Karpas-422 (cell line): ENCODE measurements at places on chromosomes 12 and 14.

DNA sequence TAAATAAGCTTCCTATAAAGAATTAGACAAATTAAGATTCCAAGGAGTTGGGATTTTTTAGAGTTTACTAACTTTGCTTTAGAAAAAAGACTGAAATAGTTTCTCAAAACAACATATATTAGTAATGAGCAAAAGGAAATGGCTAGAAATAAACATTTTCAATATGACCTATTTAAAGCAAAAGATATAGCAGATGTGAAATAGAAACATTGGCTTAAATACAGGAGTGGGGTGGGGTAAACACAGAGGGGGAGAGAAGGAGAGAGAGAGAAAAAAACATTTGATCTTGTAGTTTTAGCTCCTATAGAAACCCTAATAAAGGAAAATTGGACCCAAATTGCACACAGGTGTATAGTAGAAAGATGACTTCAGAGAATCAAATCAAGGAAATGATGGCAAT is 794.5 kb downstream of the MED13L start:
- no peak for DNase-seq

DNA sequence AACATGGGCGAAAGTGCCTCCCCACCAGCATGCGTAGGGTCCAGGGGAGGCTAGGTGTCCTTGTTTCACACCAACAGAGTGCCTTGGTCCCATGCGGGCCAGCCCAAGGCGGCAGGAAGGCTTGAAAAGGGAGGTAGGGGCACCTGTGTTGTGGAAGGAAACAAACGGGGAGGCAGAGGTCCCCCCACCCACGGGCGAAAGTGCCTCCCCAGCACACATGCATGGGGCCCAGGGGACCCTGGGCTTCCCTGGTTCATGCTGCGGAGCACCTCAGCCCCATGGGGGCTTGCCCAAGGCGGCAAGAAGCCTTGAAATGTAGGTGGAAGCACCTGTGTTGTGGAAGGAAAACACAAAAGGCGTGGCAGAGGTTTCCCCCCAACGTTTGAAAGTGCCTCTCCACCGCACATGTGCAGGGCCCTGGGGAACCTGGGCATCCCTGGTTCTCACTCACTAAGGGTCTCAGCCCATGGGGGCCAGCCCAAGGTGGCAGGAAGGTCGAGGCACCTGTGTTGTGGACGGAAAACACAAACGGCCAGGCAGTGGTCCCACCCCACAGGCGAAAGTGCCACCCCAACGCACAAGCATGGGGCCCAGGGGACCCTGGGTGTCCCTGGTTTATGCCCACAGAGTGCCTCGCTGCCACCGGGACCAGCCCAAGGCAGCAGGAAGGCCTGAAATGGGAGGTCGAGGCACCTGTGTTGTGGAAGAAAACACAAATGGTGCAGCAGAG is 374.7 kb downstream of the ALG10 start:
- DNase-seq, result no peak

GRCh38 chr12:40137252-40137651 is 31.4 kb upstream of the SLC2A13 start:
- DNase-seq, result no peak

DNA sequence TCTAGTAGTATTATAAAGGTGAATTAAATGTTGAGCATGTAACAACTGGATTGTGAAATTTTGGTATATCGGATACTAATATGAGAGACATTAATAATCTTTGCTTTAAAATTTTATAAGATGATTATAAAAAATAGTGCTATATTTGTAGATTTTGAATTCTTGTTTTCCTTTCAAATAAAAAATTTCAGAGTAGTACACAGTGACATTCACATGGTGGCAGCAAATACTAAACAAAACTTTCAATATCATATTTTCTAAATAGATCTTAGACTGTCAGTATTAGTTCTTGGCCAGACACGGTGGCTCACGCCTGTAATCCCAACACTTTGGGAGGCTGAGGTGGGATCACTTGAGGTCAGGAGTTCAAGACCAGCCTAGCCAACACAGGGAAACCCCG is 166.0 kb downstream of the NAV3 start:
- DNase-seq, result no peak

- DNase-seq, result peak; percentile 57
Observed at GRCh38 chr14:42149609-42150261, 543.1 kb downstream of the LRFN5 start.

GRCh38 chr12:90027889-90028634 is 319.4 kb upstream of the ATP2B1 start:
- DNase-seq, result no peak

GRCh38 chr14:64501411-64502171 is 2.0 kb downstream of the ZBTB25 start:
- DNase-seq, result peak; percentile 58

- no peak for DNase-seq
Observed at GRCh38 chr12:100468126-100468525, 5.5 kb upstream of the NR1H4 start.

GRCh38 chr12:11581179-11581755 is 68.2 kb upstream of the ETV6 start:
- peak; percentile 91 for DNase-seq

DNA sequence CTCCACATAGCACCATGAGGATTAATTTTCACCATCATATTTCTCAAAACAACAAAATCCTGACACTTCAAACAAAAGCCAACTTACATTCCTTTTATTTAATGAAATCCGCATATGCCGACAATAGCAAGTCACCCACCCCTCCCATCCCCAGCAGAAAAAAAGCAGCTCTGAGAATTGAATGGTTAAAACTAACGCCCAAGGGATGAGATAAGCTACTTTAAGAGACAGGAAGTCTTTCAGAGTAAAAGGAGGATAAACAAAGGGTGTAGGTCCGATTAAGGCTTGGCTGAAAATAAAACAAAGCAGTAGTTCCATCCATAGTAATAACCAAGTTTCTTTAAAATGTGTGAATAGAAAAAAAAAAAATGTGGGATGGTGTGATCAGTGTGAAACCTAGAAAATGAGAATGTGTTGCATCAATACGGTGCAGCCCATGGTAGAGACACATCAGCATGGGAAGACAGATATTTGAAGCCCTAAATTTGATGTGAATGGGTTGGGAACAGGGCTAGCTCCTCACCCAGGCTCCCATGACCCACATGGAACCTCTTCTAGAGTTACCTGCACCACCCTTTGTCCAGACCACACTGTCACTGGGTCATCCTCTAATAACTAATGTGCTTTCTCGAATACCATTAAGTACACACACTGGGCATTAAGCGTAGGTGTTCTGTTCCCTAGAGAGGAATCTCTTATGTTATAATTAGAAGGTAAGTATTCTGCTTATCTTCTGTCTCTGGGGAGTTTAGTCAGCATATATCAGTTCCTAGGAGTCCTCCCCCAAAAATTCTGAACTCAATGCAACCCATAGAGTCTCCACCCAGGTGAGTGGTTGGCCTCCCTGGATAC is 31.7 kb downstream of the RTRAF start:
- DNase-seq, result no peak

DNA sequence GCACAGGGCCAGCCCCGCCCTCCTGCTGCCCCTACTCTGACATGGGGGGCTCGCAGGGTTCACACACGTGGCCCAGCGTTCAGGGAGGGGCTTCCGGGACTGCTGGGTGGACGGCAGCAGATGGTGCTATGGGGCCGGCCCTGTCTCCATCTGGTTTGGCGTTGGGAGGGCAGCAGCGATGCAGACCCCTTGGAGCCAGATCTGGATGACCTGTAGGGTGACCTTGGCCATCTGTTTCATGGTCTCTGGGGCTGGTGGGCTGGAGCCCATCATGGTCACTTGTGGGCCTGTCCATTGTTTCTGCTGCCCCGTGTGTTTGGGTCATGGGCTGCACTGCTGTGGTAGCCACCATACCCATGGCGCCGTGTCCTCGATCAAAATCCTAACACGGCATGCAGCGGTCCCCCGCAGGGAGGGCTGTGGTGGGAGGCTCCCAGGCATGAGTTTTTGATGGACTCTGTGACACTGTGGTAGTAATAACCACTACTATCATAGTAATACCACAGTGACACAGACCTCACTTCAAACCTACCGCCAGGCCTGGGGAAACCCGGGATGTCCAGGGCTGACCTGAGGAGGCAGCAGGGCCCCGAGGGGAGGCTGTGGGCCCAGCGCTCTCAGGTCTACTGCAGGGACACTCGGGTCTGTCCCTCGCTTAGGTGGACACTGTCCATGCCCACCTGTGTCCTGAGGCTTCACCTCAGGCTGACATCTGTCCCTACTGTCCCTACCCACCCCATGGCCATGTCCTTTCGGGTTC is 359.4 kb downstream of the TMEM121 start:
- no peak for DNase-seq

- peak; percentile 84 for DNase-seq
Observed at GRCh38 chr12:56029666-56030293, 8.9 kb downstream of the IKZF4 start.

DNA sequence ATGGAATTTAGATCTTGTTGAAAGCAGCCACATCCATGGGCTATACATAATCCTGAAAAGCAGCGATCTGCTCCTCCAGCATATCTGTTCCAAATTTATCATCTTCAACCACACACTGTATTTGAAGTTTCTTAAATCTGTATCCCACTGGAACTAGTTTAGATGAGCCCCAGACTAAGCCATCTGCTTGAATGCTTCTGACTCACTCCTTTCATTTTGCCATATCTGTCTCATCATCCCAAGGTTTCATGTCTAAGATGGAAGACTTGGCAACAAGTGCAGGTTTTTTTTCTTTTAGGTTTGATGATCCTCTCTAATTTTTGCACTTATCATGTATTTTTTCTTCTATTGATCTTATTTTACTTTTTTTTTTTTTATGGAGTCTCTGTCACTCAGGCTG is 54.4 kb upstream of the TMEM263 start:
- DNase-seq, result no peak

GRCh38 chr12:48775991-48776649 is 12.8 kb downstream of the ADCY6 start:
- DNase-seq, result no peak

- no peak for DNase-seq
Observed at GRCh38 chr12:2052826-2053678, at the start of gene CACNA1C. Gene CACNA1C (plus strand): TSS chr12:2052987. CDS start chr12:2053563, 576 bp downstream.

GRCh38 chr14:52265253-52265652 is 2.2 kb upstream of the PTGDR start:
- no peak for DNase-seq

GRCh38 chr14:96852823-96853422 is 55.7 kb downstream of the VRK1 start:
- peak; percentile 76 for DNase-seq

- DNase-seq, result no peak
Observed at GRCh38 chr14:89911010-89911919, 43.3 kb downstream of the EFCAB11 start.

GRCh38 chr14:31164115-31164514 is 43.5 kb downstream of the HECTD1 start:
- no peak for DNase-seq

DNA sequence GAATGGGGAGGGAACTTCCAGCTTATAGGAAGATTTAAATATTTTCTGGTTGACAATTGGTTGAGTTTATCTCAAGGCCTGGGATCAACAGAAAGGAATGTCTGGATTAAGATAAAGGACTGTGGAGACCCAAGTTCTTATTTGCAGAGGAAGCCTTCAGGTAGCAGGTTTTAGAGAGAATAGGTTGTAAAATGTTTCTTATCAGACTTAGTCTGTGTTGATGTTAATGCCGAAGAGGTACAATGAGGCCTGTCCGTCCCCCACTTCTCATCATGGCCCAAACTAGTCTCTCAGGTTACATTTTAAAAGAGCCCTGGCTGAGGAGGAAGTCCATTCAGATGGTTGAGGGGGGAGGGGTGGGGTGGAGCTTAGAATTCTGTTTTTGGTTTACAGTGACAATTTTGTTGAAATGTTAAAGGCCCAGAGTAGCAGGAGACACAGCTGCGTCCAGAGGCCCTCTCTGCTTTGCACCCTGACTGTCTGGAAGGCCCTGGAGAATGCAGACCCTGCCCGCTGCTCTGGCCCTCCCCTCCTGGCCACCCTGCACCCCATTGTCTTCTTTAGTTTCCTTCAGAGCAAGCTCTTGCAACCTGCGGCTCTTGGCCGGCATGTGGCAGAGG is 672.5 kb upstream of the TMEM132C start:
- no peak for DNase-seq
